ENCODE measurements at places on chromosomes 12 and 14. TPM values are rescaled to one million over a fixed set of nuclear protein-coding genes. Genes with fewer than 3 reads are reported as not detected.

DNA sequence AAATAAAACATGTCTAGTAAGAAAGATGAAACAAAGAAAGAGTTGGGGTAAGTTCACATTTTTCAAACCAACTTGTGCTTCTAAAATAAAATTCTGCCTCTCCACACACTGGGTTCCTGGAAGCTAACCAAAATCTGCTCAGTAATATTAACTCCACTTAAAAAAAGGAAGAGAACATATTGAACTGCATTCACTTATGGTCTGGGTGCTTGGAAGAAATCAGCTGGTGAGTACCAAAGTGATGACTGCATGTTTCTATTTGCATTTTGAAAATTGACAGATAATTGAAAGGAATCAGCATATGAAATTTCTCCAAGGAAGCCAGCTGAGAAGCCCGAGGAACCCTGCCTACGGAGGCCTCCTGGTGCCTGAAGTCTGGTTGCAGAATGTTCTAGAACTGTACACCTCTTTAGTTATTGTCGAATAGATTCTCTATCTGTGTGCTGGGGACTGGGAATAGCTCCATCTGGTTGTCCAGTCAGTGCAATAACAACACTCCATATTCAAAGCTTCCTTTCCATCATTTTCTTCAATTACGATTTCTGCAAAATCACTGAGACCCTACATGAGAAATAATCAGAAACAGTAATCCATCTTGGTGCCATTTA is 836.1 kb downstream of the VRK1 start:
- DNase-seq, result no peak

GRCh38 chr12:26704684-26705460 is 128.1 kb downstream of the ITPR2 start:
- no peak for DNase-seq

DNA sequence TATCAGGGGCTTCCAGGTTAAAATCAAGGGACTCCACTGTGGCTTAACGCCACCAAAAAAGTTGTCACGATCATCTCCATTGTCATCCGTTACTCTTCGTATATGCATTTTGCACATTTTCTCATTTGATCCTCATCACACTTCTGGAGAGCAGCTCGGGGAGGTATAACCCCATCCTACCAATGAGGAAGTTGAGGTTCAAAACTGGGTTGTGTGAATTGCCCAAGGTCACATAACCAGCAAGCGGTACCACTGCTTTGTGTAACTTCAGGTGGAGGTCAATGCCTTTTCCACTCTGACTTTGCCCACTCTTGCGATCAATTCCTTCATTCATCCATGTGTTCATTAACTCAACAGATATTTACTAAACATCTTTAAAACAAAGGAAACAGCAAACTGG is 71.1 kb upstream of the CCND2 start:
- no peak for DNase-seq

- DNase-seq, result no peak
These were observed 24.6 kb upstream of the APOF start for GRCh38 chr12:56387152-56387736.

KRT83 gene
- total RNA-seq, result not detected

DNA sequence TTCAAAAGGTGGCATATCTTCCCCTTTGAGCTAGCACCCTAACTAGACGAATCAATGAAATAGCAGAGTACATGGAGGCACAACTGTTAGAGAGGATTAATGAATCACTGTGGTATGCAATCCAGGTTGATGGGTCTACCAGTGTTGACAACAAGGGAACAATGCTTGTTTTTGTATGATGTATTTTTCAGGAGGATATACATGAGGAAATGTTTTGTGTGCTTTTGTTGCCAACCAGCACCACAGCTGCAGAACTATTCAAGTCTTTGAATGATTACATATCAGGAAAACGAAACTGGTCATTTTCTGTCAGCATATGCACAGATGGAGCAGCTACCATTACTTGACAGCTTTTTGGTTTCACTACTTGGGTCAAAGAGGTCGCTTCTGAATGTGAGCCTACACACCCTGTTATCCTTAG is 142.6 kb downstream of the GPHN start:
- no peak for DNase-seq

- no peak for DNase-seq
These were observed 57.1 kb upstream of the LHX5 start for GRCh38 chr12:113528606-113529293.

Measured in left lobe of liver (tissue), 2 donors.